NCI-H510A (cell line): ENCODE measurements at places on chromosomes 2 and 18.

GRCh38 chr2:142286618-142287017 lies 155.8 kb upstream of the LRP1B start:
- no peak for DNase-seq

DNA sequence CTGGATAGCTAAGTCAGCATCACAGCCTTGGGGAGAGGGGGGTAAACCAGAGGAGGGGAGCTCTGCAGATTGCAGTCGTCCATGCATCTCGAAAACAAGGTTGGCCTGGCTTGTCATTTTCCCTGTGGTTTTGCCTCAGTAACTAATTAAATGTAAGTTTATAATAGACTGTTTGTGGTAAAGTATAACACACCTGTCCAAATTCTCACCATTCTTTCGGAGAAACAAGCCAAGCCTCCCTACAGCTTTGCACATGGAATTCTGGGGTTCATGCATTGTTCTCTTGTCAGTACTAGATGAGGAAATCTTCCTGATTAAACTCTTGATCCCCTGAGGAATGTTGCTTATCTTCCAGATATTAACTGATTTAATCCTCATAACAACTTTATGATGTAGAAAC lies 1065.2 kb upstream of the FAM98A start:
- no peak for DNase-seq

DNA sequence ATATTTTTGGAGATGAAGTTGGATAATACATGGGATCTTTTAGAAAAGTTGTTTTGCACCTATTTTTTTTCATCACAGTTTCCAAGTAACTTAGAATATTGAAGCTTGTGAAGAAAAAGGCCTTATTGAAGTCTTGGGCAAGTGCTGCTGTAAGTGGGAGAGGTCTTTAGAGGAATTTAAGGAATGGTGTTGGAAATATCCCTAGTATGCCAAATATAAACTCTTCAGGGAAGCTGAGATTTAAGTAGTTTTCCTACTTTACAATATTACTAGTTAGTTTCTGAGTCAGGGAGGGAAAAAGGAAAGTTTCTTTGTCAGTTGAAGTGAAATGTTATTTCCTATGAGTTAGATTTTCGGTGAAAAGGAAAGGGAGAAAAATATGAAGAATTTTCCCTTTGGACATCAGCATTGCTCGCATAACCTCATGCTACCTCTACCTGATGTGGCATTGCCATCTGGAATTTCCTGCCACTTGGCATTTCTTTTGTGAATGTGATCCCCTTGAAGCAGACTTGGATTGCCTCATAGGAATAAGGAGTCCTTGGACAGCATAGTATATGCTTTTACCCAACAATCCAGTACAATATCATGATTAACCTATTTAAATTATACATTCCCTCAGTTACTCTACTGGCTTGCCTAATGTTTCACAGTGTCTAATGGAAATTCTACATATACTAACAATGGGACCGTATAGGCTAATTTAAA lies 12.1 kb downstream of the PLEKHH2 start:
- DNase-seq = no peak

DNA sequence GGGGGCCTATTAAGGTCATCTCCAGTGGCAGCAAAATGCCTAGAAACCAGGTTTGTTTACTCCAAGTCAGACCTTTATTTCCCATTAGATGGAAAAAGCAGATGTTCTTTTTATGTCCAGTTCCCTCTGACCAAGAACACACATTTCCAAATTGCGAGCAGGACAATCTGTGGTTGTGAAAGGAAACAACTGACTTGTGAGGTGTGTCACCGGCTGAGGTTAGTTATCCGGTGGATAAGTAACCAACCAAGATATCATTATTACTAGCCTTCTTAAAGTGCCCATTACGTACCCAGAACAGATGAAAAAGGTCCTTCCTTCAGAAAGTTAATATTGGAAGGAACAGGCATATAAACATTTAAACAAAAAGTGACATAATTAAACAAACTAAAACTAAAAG lies 112.9 kb downstream of the THADA start:
- no peak for DNase-seq

DNA sequence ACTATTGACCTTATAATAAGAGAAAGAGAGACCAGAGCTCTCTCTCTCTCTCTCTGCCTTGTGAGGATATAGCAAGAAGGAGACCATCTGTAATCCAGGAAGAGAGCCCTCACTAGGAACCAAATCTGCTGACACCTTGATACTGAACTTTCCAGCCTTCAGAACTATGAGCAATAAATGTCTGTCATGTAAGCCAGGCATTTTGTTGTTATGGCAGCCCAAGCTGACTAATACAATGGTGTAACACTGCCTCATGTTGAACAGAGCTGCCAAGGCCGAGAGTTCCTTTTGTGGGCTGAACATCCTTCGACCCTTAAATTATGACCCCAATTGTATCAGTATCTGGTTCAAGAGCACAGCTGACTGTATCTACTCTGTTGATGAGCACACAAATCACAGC lies 108.0 kb downstream of the LRRC30 start:
- no peak for DNase-seq

DNA sequence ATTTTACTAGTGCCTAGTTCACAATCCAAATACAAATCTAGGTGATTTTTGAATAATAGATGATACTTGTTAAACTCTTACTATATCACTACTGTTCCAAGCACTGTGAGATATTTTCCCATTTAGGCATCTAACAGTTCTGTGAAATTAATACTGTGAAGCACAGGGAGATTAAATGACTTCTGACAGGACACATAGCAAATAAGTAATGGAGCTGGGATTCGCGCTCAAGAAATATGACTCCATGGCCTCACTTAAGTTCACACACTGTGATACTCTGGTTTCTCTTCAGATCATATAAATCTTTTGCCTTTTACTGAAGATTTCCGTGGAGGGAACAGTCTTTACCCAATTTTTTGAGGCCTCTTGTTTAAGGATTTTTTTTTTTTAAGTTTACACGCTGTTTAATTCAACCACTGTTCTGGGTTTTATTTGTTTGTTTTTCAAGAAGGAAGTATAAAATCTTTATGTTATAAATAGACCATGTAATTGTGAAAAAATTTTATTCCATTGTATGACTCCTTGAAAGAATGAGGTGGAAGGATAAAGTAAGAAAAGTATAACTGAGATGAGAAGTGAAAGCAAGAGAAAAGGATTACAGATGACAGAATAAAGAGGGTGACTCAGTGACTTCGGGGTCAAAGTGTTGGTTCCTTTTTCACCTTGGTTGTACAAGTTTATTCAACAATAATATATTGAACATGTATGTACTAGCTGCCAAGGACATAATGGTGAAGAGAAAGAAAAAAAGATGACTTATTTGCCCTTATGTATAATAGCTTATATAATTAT lies 30.2 kb downstream of the RBM45 start:
- DNase-seq = peak; percentile 39

DNA sequence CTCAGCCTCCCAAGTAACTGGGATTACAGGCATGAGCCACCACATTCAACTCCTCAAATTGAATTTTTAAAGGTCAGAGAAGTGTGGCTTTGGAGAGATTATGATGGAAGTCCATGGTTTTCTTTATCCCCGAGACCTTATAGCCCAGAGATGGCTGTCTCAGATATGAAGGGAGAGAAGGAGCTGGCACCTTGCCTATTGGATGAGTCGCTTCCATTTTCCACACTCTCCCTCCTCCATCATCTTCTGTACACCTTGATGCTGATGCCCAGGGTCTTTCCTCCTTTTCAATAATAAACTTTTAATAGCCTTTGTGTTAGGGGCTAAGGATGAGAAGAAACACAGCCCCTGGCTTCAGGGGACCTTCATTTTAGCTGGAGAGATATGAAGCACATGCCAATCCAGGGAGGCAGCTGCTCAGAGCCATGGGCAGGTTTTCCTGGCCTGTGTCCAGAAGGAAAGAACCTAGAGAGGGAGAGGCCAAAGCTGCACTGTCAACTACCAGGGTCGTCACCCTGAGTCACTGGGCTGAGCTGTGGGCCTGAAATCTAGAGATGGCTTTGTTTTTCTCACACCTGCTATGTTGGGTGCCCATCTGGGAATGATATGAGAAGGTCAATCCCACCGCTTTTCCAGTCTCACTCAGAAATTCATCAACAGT lies 146.0 kb upstream of the SERTAD2 start:
- no peak for DNase-seq

- DNase-seq = no peak
Observed at GRCh38 chr2:106358521-106358920, 109.7 kb downstream of the RGPD3 start.

DNA sequence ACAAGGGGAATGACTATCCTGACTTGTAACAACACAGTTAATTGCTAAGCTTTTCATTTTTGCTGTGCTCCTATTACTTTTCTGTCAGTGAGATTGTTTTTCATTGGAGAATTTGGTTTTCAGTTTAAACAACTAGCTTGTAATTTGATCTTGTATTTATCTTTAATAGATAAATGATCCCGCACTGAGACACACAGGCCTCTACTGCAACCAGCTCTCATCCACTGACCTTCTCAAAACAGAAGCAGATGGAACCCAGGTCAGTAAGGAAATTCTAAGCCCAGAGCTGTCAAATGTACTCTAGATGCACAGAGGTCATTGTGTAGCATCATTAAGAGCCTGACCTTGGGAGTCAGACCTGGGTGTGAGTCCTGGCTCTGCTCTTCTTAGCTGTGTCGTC lies 30.7 kb downstream of the PTRHD1 start:
- no peak for DNase-seq

DNA sequence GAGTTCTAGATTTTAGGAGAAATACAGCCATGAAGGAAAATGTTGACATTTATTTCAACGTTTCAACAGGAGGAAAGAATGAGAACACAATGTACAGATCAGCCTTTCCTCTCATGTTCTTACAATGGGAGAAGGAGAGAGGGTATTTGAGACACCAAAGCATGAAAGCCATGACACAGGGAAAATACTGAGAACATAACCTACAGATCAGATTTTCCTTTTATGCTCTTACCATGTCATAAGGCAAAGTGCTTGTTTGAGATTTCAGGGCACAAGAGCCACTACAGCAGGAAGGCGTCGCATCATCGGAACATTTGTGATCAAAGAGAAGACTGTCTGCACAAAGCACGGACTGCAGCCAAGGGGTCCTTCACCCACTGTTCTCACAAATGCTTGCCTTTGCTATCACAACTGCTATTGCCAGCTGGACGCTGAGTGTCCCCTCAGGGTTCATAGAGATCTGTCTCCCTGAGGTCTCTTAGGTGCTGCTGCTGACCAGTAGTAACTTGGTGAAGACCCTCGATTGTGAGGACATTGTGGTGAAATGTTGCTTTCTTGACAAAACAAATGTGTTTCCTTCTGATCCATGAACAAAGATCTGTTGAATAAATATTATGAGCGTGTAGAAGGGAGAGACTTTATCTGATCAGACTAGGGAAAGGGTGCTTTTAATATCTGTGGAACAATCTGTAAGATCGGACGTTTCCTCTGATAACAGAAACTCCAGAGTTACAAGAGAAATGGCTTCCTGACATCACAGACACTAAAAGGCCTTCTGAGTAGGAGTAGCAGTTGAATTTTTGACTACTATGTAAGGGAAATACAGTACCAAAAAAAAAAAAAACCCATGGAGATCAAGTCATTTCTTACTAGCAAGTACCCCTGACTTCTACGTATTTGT lies 6.4 kb upstream of the IL1RL1 start:
- no peak for DNase-seq

DNA sequence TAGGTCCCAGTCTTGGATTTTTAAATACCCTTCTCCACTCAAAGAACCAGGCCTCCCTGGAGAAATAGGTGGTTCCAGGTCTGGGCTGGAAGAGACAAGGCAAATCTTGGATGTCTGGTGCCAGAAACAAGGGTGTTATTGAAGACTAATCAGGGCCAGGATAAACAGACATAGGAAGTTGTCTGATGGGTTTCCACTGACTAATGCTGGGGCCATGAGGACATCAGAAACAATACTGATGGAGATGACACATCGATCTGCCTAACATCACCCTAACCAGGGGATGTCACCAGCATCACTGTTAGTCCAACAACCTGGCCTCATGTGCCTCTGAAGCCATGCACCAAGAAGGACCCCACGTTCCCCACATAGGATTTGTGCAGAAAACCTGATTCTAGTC lies 42.5 kb upstream of the GLI2 start:
- no peak for DNase-seq

DNA sequence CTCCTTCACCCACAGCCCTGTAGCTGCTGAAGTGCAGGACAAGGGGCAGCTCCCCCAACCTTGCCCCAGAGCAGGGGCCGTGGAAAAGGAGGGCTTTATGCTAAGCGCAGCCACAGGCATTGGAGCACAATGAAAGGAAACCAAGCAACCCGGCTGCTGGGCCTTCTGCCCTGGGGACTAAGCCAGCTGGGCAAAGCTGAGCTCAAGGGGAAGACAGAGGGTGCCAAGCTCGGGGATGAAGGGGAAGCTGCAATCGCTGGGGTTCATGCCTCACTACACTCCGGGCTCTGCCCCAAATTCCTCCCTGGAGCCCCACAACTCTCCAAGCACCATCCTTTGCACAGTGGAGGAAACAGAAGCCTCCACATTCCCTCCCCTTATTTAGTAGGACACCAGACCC lies 12.4 kb downstream of the SFXN5 start:
- DNase-seq = no peak

GRCh38 chr2:218805627-218806026 lies 23.7 kb downstream of the CYP27A1 start:
- DNase-seq = no peak

DNA sequence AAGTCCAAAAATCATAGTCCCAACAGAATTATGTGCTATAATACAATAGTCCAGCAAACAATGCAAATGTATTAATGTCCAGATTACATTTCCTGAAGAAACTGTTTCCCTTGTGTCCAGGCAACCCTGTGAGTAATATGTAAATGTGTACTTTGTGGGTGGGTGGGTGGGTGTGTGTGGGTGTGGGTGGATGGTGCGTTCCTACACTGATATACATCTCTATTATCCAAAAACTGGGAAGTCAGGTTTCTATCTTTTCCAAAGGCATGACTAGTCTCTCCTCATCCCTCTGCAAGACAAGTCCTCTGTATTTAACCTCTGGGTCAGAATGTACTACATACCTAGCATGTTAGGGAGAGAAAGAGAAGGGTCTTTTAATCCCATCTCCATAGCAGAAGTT lies 71.6 kb downstream of the LNPK start:
- no peak for DNase-seq

DNA sequence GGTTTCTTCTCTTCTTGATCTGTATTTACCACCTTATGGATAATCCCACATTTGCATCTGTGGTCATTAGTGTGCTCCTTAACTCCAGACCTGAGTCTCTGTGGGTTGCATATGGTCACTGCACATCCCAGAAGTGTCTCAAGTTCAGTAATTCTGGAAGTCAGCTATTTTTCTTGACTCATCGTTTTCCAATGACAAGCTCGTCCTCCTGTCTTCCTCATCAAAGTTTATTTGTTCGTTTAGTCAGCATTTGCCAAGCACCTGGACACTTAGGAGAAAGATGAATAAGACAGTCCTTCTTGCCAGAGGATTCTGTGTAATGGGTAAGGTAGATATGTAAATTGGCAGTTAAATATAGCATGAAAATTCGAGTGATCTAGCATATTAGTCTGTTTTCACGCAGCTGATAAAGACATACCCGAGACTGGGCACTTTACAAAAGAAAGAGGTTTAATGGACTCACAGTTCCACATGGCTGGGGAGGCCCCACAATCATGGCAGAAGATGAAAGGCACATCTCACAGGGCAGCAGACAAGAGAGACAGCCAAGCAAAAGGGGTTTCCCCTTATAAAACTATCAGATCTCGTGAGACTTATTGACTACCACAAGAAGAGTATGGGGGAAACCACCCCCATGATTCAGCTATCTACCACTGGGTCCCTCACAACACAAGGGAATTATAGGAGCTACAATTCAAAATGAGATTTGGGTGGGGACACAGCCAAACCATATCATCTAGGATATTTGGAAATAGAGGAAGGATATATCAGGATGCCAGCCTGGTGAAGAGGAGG lies 19.4 kb downstream of the FASTKD2 start:
- DNase-seq = no peak
